A375 (cell line): ENCODE measurements at places on chromosomes 2 and 18. TPM values are rescaled to one million over a fixed set of nuclear protein-coding genes. Genes with fewer than 3 reads are reported as not detected.

The CDCA7 gene
- 33.2 and 39.7 TPM in 2 replicates for total RNA-seq

The CCDC141 gene
- under 0.01 TPM in 1 of 2 replicates, not detected in the other for total RNA-seq

The RESP18 gene
- not detected in 2 replicates for total RNA-seq

The FOXI3 gene
- 0.08 TPM in 1 of 2 replicates, not detected in the other for total RNA-seq

The CNTNAP5 gene
- total RNA-seq: 0.11 TPM in 1 of 2 replicates, not detected in the other

The SERPINB3 gene
- not detected in 2 replicates for total RNA-seq

The SLC9A4 gene
- not detected in 2 replicates for total RNA-seq

The UGT1A5 gene
- total RNA-seq: not detected in 2 replicates
